ENCODE measurements at places on chromosomes 3 and 15.

DNA sequence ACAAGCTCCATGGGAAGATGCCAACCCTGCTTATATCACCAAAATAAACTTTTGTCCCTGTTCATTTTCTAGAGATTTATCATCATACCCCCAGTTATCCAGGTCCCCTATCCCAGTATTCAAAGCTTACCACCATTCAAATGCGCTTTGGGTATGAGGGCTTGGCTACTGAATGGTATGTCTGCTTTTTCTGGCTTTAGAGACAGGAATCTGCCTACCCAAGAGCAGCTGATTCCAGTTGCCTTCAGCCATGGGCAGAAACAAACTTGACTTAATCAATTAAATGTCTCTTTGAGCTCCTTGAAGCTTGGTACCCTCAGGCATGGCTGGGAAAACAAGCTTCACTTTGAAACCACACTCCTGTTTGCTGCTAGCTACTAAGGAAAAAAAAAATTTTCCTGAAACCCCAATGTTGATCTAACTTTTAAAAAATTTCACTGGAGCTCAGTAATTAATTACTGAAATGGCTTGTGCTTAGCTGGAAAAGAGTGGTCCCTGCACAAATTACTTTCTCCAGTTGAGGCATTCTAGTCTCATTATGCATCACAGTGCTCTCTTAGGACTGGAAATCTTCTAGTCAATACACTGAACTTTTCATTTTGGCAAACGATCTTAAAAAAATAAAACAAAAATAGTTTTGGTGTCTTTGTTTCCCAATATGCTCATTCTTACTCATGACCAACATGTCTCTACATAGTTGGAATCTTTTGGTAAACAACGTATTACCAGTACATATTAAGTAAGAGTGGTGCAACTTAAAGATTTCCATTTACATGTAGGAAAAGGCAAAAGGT is 242.8 kb downstream of the DTWD1 start:
- no peak for DNase-seq

DNA sequence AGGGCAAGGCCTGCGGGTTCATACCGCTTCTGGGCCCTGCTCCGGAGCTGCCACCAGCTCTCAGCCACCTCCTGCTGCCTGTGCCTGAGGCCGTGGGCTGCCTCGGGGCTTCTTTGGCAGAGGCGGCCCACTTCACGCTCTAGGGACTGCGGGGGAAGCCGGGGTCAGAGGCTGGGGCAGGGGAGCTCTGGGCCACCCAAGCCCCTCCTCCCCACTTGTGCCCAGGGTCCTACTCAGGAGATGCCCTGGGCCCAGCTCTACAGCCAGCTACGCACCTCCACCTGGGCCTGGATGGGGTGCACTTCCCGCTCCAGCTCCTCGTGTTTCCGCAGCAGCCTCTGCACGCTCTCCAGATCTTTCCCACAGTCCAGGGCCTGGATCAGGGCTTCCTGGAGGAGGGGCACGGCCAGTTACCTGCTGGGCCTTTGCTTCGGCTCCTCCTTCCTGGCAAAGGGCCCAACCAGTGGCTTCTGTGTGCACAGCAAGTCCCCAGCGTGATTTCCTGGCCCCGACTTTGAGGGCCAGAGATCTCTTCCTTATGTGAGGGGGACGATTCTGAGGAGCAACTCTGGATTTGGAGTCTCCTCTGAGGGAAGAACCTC is 24.0 kb downstream of the PLA2G4B start:
- DNase-seq = peak; percentile 57

DNA sequence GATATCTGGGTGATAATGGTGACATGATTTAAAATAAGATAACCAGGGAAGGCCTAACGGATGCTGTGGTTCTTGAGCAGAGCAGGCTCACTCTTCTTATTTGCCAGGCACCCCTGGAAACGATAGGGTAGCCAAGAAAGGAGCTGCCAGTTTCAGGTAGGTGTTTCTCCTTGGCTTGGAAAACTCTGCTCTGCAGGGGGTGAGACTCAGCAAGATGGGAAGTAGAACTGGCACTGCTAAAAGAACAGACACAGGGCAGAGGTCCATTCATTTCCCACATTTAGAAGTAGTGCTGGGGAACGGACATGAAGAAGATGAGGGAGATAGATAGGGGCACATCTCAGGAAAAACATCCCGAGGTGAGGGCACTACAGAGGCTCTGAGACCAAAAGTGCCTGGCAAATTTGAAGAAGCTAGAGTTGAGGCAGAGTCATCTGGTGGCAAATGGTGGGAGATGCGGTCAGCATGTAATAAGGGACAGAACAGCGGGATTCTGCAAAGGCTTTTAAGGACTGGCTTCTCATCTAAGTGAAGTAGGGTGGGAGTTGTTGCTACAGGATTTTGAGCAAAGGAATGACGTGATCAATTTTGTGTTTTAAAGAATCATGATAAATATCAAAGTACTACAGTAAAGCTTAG is 323.4 kb upstream of the PLSCR5 start:
- peak; percentile 37 for DNase-seq

DNA sequence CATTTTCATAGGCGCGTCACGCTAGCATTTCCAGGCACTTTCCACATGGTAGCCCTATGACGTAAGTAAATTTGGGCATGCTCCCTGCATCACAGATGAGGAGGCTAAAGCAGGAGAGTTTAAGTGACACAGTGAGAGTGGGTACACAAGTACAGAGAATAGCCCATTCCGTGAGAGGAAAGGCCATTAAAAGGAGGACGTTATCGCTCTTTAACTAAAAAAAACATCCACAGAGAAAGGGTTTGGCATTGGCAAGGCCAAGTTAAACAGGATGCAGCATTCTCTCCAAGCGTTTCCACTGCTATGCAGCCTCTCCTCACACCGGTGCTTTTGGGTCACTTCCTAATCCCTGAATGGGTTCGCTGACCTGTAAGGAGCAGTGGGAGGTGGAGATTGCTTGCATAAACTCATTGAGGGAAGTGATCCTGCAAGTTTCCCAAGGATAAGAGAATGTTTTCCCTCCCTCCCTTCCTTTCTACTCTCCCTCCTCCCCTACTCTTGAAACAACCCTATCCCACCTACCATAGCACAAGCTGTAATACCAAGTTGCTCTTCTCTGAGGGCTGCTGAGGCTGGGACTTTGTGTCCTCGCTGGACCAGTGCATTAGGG is 147.7 kb downstream of the VGLL4 start:
- peak; percentile 91 for DNase-seq

GRCh38 chr3:189756582-189757078 is 125.4 kb downstream of the TP63 start:
- peak; percentile 78 for DNase-seq

GRCh38 chr3:180265551-180265950 is 228.8 kb upstream of the PEX5L start:
- DNase-seq = no peak

DNA sequence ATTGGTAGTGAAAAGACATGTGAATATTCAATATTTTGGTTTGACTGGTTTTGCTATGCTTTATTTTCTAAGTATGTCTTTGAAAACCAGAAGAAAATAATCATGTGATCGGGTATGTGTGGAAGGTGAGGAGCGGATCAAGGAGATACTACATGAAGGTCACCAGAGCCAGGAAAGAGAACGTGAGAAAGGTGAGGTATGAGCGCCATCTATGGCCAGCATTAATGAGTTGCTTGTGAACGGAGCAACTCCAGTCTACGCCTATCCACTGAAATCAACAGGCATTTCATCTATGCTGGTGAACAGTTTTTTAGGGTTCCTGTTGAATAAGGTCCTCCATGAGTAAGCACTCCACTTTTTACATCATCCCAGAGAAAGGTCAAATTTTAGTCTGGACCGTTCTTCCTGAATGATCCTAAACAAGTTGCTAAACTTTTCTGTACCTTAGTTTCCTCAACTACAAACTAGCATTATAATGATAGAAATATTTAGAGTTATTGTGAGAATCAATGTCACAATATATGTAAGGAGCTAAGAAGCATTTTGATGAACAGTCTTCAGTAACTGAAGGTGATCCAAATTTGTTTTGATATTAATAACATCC is 1435.2 kb upstream of the CADM2 start:
- DNase-seq = peak; percentile 88

- DNase-seq = peak; percentile 56
Measured at GRCh38 chr15:48965972-48966371, 2.3 kb upstream of the SHC4 start.

GRCh38 chr15:82999905-83000671 is 11.4 kb downstream of the C15orf40 start:
- DNase-seq = peak; percentile 71

DNA sequence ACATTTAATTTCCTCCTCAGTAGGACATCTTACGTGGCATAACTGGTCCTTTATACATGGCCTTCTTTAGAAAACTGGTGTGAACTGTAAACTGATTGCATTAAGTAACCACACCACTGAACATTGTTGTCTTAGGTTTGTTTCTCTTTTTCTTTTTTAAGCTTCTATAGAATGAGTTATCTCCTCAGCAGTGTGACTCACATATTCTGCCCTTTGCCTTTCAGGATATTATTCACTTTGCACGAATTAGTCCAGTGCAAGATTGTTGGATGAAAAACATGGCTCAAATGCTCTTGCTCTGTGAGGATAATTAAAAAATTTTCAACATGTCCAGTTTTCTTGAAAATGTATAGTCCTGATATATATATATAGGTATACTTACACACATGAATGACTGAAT is 147.6 kb downstream of the KBTBD8 start:
- DNase-seq = no peak

GRCh38 chr15:25972141-25972675 is 109.1 kb upstream of the ATP10A start:
- no peak for DNase-seq

GRCh38 chr3:172536505-172536904 is 13.3 kb upstream of the TNFSF10 start:
- DNase-seq = peak; percentile 17

DNA sequence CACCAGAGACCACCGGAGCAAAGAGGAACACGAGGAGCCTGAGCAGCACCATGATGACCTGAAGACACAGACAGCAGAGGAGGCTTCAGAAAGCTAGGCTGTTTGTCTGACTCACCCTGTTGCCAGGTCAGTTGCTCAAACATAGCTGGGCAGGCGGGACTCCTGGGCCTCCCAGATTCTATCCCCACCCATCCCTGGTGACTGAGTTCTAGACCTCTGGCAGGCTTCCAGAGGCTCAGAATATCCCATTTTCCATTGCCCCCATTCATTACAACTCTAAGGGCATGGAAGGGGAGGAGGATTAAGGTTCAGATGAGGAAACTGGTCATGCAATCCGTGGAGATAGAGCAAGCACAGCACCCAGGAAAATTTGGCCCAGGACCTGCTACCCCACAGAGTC is at the start of gene CDHR4:
Gene CDHR4 (minus strand): TSS at position 113 of the 400 bp plus-strand sequence. CDS start 61 bp downstream, at position 52.
- no peak for DNase-seq

DNA sequence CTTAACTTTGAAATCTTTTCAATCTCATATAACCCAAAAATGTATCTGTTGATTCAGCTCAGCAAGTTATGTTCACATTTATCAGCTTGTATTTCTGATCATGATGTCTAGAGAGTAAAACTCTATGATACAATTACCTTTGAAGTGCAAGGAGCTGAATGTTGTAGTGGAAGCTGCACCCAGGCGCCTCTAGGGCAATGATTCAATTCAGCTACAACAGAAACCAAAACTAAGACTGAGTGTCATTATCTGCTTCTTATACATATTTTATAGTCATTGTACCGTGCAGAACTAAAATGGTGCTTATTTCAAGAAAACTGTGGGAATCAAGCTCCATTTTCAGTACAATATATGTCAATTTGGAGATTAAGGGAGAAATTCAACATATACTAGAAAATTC is 1237.5 kb downstream of the ZPLD1 start:
- DNase-seq = no peak

DNA sequence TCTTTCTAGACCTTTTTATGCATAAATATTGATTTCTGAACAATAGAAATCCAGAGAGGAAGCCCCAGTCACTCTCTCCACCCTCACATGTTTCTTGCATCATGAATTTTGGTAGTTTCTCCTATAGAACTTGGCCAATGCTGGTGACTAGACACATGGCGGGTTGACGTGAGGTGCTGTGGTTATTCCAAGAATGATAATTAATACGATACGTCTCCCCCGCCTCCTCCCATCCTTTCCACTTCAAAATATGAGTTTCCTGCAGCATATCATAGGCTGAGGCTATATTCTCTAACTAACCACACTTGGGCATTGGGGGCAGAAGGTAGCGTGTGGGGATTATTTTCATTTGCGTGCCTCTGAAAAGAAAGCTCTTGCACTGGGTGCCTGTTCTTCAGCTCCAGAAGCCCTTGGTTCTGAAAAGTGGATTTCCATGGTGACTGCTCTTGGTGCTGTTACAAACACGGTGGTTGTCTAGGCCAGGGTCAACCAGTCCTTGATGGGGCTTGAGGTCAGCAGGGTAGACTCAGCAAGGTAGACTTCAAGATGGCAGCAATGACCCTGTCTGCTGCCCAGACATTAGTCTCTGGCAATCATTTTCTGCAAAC is 5.3 kb downstream of the TNFSF10 start:
- no peak for DNase-seq

GRCh38 chr3:80079886-80080285 is 312.1 kb upstream of the ROBO1 start:
- DNase-seq = no peak

DNA sequence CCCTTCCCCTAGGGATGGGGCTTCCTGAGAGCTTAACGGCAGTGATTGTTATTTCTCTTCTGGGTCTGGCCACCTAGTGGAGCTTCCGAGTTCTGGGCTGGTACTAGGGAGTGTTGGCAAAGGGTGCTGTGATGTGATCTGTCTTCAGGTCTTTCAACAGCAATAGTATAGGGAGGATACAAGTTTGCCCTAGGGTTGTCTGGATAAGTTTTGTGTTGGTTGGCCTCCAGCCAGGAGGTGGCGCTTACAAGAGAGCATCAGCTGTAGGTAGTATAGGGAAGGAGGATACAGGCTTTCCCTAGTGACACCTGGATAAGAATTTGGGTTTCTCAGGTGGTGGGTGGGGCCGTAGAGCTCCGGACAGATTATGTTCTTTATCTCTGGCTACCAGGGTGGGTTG is 19.2 kb upstream of the CPOX start:
- peak; percentile 80 for DNase-seq

DNA sequence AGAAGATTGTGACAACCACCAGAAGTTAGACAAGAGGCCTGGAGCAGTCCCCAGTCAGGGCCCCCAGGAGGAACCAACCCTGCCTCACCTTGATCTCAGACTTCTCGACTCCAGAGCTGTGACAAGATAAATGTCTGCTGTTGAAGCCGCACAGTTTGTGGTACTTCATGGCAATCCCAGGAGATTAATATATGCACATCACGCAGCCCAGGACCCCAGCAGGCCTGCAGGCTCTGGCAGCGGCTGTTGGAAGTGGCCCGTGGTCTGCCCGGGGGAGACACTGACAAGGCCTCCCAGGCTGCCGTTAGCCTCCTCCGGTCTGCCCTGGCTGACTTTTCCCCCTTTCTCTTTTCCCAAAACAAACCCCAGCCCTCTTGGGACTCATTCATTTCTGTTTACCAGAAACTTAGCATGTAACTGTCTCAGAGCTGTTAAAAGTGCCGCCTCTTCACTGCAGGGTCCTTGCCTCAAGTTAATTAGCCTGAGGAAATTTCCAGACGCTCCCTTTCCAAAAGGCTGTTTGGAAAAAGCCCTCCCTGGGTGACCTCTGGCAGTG is 183.5 kb upstream of the LYSMD4 start:
- DNase-seq = no peak

DNA sequence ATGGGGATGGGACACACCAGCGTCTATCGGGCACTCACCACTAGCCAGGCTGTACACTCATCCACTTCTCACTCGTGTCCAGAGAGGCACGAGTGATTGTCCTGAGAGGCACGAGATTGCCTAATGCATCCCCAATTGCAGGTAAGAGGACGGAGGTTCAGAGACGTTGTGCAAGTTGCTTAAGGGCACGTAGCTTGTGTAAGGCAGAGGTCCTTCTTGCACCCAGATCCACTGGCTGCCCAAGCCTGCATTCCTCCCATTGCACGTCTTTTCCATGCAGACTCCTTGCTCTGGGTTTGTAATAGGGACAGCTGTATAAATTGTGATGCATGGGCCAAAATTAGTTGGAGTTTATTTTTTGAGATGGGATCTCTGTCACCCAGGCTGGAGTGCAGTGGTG is 264.3 kb downstream of the PLCL2 start:
- DNase-seq = no peak
